ENCODE measurements at places on chromosomes 11 and 22.

DNA sequence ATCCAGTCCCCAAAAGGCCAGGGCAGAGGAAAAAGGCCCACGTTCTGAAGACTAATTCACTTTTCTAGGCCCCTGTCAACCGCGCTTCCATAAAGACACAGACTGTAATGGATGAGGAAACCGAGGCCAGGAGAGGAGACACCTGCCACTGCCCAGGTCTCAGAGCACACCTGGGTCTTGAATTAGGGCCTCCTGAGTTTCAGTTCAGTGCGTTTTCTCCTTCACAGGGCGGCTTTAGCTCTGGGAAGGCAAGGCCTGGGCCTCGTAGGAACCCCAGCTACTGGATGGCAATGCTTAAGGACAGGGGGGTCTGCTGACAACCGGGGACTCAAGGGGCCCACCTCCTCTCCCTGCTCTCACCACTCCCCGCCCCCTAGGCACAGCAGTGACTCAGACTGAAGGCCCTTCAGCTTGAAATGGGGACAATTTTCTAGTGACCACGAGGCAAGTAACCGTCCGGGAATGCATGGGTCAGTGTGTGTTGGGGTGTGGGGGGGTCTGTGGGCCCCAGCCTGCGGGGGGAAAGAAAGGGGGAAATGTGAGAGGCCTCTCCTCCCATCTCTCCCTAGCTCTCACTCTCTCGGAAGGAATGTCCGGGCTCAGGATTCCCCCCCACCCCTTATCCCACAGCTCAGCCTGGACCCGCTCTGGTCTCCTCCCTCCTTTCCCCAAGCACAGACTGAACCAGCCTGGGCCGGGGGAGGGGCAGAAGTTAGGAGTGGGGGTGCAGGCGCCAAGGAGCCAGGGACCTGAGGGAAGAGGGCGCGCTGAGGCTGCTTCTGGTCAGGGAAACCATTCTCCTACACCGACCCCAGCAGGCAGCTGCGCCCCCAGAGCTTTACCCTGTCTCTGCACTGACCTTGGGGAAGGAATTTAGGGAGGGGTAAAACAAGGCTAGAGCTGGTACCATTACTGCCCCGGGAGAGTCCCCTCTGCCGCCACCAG lies 17.2 kb downstream of the CREB3L1 start:
- DNase-seq = peak; percentile 57

GRCh38 chr11:45390407-45390806 lies 104.3 kb upstream of the SYT13 start:
- no peak for DNase-seq

- peak; percentile 55 for DNase-seq
Measured at GRCh38 chr11:30481330-30481729, 104.8 kb downstream of the MPPED2 start.

DNA sequence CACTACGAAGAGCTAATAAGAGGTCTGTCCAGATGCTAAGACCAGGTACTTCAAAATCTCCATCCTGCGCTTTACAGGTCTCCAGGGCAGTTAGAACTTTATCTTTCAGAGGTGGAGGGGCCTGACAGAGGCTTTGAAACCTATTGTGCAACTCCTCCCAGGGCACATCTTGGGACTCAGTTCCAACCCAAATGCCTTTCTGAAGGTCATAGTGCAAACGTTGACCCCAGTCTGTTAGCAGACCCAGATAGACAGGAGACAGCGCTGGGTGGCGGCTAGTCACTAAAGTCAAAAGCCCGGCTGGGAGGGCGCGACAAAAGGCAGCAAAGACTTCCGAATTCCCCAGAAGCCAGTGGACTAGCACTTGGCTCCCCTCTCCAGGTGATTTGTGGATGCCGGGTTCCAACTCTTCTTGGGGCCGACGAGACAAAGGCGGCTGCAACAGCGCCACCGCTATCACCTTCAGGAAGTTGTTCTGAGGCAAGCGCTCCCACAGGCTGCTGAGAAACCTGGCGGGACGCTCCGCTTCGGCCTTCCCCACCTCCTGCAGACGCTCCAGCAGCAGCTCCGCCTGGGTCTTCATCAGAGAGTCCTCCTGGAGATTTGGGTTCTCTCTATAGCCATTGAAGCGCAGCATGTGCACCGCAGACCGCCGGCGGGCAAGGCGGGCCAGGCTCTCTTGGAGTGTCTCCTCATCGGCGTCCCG lies 728 bp downstream of the FANCF start:
- DNase-seq = peak; percentile 85
